Thoracic aorta (tissue), 2 donors: ENCODE measurements at places on chromosomes 3 and 15. TPM values are rescaled to one million over a fixed set of nuclear protein-coding genes. Genes with fewer than 3 reads are reported as not detected.

DNA sequence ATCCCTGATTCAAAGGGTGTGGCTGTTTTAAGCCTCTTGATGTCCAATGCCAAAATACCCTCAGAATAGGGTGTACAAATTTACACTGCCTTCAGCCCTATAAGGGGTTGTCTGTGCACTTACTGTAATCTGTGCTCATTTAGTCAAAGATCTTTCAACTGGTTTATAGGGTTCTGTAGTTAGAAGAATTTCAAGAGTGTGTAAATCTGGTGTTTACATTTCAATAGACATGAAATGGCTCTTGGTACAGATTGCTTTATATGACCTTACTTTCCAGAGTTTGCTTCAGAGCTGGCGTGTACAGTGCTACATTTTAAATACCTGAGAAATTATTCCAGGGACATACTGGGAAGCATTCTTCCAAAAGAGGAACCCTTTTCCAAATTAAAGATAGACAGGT, 399.3 kb downstream of the FOXP1 start:
- DNase-seq = no peak

DNA sequence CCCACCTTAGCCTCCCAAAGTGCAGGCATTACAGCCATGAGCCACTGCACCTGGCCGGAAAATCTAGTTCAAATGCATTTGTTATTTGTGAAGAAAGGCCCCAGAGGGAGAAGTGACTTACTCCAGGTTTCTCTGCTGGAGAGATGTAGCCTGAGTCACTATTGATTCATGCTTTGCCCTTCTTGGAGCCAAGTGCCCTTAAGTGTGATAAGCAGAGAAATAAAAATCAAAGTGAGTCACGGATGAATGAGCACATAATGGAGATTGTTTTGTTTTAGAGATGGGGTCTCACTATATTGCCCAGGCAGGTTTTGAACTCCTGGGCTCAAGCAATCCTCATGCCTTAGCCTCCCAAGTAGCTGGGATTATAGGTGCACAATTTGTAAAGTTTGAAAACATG, 33.1 kb downstream of the CDC25A start:
- DNase-seq = no peak

GRCh38 chr3:135157045-135157740, 362.1 kb downstream of the EPHB1 start:
- DNase-seq = no peak

DNA sequence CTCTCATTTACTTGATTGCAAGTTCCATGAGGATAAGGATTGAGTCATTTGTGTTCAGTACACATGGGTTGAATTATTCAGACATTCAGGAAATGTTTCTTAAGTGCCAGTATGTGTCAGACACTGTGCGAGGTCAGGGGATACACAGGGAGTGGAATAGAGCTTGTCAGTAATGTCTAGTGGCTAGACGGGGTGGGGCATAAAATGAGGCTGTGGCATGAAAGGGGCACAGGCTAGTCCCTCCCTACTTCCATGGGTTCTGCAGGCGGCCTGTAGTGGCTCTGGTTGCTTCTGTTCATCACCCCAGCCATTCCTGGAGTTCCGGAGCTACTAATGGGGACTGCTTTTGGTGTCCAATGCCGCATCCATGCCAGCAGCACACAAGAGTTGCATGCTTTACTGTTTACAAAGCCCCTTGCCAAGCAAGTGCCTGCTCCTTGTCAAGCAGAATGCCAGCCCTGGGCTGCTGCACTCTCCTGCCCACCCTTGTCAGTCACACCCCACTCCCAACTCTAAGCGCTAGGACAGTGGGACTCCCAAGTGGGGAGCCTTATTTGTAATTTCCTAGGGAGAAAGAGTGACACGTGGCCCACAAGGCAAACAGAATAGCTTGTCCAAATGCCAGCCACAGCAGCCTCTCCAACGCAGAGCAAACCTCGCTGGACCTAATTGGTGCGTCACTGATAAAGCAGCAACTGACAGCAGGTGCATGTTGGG, 70.8 kb downstream of the RAB11A start:
- no peak for DNase-seq

GRCh38 chr3:141753399-141753798, 9.8 kb upstream of the GRK7 start:
- DNase-seq = no peak

The CIP2A gene
- 5.9 TPM for total RNA-seq

DNA sequence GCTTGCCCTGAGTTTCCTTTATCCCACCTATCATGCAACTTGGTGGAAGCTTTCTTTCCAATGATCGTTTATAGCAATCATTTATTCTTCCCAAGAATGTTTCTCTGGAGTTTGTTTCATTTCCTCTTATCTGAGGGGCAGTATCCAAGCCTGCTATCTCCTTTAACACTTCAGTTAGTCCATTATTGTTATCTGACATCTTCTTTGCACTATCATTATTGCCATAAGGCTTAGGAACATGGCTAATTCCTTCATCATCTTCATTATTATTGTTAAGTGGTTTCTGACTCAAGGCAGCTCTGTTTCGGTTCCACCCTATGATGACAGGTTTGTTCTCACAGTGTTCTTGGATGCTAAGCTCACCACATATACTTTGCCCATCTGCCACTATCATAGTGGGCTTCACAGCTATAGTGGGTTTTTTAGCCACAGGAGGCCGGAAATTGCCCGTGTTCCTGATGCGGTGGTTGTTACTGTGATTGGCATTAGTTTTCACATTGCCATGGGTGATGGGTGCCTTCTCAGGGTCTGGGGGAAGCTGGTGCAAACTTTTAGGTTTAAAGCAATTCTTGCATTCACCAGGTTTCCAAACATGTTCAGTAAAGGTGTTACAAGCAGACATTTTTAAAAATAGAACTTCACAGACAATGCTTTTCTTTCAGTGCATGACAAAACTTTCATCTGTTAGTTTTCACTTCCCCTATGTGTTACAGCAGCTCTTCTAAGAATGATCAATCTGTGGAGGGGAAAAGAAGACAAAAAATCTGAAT, 110.6 kb upstream of the TSPAN3 start:
- no peak for DNase-seq

DNA sequence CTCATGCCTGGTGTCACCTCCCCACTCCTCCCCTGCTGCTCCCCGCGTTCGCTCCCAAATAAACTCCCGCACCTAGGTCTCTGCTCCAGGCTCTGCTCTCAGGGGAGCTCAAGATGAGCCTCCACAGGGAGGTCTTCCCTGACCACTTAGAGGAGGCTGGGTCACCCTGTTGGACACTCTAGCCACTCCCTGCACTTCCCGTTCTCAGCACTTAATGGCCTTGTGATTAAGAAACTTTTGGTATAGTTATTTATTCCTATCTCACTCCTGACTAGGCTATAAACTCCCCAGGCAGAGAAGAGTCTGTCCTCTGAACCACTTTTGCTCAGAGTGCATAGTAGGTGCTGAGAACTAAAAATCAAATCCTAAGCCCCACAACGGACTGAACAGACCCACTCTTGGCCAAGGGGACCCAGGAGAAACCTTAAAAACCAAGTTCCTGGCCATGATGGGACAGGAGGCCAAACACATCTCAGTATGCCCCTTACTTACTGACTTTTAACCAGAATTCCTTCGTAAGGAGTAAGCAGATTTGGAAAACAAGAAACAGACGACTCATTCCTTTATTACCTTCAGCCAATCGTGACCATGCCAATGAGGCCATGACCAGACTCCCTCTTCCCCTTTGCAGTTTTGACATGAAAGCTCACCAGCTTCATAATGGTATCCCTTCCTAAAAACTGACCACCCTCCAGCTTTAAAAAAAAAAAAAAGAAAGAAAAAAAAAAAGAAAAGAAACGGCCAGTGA, 69.0 kb upstream of the HRH1 start:
- DNase-seq = no peak

The ZBED2 gene
- not detected for total RNA-seq

DNA sequence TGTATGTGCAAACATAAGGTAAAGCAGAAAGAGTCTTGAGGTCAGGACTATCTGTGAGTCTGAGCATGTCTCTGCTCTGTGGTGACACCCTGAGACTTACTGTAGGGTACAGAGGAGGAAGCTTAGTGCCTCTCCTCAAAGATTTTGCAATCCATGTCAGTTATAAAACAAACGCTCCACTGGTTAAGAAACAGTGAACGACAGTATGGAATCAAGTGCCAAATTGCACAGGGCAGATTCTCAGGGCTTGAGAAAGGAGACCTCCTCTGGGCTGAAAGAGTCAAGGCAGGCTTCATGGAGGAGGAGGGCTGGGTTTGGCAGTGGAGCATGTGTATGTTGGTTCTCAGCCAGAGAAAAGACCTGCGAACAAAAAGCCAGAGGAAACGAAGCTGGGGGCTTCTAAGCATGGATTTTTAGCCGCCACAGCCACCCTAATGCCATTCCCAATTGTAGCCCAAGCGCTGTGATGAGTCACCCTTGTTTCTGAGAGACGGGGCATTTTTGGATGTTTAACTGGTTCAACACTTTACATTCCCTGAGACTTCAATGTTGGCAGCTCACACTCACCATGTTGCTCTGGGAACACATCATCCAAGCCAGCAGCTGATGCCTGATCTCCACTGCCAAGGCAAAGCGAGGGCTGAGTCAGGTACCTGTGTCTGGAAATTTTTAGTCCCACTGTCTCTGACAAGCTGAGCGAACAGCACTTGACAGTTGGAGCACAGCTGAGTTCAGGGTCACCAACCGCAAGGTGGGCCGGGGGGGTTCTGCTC, 3.4 kb upstream of the DGKG start:
- DNase-seq = peak; percentile 51

- no peak for DNase-seq
Observed at GRCh38 chr15:43370310-43370974, 401 bp downstream of the ZSCAN29 start.

The CLDN16 gene
- total RNA-seq = not detected

DNA sequence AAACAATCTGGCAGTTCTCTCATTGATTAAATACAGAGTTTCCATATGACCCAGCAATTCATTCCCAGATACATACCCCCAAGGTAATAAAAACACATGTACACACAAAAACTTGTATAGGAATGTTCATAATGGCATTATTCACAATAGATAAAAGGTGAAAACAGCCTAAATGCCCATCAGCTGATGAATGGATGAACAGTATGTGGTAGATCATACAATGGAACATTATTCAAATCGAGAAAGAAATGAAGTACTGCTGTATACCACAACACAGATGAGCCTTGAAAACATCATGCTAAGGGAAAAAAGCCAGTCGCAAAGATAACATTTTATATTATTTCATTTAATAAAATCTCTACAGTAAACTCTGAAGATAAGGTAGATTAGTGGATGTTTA, 71.2 kb downstream of the SLTM start:
- no peak for DNase-seq

GRCh38 chr15:94692710-94693109, 461.3 kb downstream of the MCTP2 start:
- no peak for DNase-seq

GRCh38 chr3:118628704-118629341, 405.8 kb downstream of the IGSF11 start:
- no peak for DNase-seq

GRCh38 chr15:81930582-81931369, 115.0 kb downstream of the MEX3B start:
- DNase-seq = no peak

The SNTN gene
- not detected for total RNA-seq

- DNase-seq = no peak
Observed at GRCh38 chr15:69082021-69082502, 67.6 kb downstream of the NOX5 start.

DNA sequence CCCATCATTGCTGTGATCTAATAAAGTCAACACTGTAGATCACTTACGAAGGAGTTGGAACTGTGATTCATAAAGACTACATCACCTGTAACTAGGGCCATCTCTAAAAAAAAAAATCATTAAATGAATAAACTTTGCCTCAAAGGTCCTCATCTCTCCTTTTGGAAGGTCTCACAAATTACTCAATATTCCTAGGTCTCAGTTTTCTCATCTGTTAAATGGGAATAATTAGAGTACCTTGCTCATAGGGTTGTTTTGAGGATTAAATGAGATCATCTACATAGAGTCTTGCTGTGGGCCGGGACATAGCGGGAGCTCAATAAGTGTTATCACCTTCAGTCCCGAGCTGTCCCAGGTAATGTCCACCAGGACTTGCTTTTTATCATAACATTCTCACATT, 335.1 kb upstream of the PROK2 start:
- no peak for DNase-seq

The MITF gene
- total RNA-seq = 12.7 TPM

The ZNF609 gene
- 25.2 TPM for total RNA-seq

DNA sequence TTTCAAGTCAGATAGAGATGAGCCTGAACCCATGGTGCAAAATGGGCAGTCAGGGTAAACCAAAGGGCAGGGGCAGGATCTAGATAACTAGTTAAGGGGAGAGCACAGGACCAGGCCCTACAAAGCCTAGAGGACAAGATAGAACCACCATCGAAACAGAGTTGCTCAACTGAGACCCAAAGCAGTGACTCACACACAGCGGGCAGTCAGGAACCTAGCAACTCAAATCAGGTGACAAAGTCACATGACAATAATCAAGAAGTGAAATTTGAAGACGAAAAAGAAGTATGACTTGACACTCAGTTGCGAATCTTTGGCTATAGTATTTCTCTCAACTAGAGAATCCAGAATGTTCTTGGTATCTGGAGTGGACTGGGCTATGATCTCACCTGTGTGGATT, 136.0 kb upstream of the PTPRG start:
- no peak for DNase-seq

The CYP8B1 gene
- total RNA-seq = not detected

DNA sequence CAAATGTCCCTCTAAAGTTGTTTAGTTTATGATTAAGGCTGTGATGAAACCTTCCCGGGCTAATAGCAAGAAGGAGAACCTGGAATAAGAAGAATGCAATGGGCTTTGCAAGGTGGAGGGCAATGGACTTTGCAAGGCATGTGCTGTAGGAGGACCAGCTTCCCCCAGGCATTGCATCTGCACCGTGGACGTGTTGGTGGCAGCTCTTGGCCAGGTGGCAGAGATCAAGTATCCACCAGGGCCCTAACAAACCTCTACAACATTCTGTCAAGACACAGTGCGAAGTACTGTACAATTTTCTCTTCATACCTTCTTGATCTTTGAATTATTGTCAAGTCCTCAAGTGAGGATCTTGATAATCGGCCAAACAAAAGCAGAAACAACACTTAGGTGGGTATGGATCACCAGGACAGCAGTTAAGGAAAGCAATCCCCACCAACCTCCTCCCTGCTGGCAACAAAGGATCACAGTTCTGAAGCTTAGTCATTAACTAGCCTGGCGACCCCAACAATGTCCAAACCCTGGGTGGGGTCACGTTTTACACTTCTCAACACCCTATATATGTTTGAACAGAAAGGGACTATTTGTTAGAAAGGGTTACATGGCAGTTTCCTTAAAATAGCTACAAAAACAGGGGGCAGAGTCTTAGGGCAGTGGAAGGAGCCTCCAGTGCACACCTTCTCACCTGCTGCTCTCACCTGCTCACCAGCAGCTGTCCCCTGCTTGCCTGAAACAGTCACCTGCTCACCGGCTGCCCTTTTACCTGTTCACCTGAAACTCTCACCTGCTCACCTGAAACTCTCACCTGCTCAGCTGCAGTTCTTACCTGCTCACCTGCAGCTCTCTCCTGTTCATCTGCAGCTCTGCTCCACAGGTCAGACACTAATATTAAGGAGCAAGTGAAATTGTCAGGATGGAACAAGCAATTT, 137.9 kb upstream of the LIPC start:
- no peak for DNase-seq

- no peak for DNase-seq
Observed at GRCh38 chr3:175941352-175941751, 1082.2 kb downstream of the NAALADL2 start.
